ENCODE measurements at places on chromosomes 7 and 10.

- no peak for DNase-seq
Measured at GRCh38 chr7:150511048-150511447, 3.6 kb upstream of the GIMAP7 start.

DNA sequence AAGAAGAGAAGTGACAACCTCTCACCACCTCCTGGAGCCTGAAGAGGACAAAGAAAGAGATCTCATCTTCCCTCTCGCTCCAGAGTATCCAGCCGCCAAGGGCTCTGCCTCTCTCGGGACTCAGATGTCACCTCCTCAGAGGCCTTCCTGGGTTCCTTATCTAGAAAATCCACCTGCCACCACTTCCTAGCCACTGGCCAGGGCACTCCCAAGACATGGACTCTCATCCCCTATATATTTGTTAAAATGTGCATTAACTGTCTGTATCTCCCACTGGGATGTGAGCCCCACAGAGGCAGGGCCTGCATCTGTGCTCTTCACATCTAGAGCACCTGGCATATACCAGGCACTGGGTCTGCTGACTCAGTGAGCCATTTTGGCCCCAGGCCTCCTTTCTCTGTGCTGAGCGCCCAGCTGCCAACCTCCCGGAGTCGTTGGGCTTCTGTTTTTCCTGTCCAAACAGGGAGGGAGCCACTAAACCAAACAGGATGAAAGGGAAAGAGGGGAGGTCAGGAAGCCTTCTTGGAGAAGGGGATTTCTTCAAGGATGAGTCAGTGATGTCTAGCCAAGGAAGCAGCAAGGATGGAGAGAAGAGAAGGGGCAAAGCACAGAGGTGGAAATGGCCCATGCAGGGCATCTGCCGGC is 58.9 kb downstream of the KCNMA1 start:
- DNase-seq: no peak

DNA sequence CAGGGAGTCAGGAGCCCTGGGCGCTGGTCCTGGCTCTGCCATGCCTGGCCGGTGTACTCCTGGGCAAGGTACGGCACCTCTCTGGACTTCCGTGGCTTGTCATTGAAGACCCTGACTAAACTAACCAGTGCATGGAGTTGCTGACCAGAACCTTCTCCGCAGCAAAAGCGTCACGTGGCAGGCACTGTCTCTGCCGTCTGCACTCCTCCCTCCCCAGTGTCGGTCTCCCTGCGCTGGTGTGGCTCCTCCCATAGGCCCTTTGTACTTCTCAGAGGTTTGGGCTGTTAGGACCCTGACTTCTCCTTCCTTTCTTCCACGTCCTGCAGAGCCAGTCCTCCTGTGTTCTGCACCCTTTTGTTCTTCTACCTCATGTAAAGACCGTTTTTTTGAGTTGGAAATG is 100.6 kb upstream of the CREB5 start:
- no peak for DNase-seq

DNA sequence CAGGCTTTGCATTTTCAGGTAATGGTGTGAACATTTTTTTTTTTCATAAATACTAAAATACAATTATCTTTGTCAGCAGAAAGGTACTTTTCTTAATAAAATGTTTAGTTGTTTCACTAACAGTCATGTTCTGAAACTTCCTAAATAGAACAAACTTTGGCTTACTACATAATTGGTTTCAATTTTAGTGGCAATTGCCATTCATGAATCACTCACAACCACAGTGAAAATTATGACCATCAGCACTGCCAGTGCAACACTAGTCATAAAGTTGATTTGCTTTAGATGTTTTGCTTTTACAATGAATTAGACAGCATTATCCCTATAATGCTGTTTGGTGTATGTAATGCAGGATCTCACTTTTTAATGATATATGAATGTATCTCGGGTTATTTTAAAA is 297.6 kb upstream of the PLXDC2 start:
- no peak for DNase-seq

DNA sequence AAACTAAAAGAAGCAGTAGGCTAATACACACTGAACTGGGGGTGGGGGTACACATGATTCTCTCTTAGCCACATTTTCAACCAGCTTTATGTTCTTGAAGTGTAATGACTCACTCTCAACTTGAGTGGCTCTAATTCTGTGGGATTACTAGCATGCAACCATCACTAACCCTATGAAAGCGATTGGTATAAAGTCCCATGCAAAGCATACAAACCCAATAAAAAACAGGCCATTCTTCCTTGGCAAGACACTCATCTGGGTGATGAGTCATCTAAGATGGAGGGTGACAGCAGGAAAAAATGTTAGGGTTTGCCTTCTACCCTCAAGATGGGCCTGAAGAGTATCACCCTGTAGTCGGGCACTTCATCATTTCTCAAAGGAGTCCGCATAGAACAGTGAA is 14.9 kb upstream of the PON3 start:
- no peak for DNase-seq

DNA sequence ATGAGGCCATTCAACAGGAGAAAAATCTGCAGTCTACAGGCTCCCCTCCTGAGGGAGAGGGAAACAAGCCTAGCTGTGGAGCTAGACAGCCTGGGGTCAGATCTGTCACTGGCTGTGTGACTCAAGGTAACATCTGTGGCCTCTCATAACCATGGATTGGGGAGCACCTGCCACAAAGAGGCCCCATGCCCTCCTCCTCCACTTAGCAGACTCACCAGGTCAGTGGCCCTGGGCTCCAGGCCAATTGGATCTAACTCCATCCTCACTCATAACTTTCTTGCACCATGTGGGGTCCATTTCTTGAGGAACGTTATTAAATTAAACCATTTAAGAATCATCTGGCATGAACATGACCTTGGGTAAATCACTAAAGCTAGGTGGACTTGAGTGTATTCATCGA is 1.8 kb downstream of the GDF10 start:
- no peak for DNase-seq

- DNase-seq: no peak
Measured at GRCh38 chr7:113083132-113083815, 3.4 kb downstream of the GPR85 start.

GRCh38 chr7:40429826-40430225 is 295.0 kb downstream of the SUGCT start:
- no peak for DNase-seq

- peak; percentile 14 for DNase-seq
Measured at GRCh38 chr7:25949736-25950487, 202.1 kb upstream of the NFE2L3 start.

DNA sequence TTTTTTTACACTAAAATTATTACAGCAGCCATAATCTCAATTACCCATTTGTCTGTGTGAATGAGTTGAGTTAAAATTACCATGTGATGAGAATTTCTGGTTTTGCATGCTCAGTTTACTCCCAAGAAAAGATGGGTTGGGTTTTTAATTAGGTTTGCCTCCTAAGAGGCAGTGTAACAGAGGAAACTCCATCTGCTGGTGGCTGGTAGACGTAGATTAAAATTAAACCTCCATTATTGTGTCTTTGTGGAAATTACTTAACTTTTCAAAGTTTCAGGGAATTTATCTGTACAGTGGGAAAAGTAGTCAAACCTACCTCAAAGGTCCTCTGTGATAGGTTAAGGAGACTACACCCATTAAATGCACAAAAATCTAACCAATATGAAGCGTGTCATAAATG is 954.2 kb downstream of the PCDH15 start:
- DNase-seq: no peak

DNA sequence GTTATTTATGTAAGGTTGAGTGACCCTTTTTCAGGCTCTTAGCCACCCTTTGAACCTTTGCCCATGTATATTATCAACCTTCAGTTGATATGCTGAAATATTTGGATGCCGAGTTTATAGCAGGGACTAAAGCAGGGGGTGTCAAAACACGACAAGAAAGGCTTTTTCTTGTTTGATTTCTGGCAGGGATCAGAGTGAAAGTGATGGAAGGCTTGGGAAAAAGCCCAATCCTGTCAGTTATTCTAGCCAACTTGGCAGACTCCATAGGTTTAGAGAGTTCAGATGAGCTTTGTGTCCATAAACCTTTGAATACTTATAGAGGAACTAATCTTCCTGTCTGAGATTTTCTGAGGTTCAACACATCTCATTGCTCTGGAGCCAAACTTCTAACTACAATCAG is 47.5 kb downstream of the INHBA start:
- no peak for DNase-seq

- no peak for DNase-seq
Measured at GRCh38 chr7:103941976-103942375, 47.5 kb downstream of the RELN start.

DNA sequence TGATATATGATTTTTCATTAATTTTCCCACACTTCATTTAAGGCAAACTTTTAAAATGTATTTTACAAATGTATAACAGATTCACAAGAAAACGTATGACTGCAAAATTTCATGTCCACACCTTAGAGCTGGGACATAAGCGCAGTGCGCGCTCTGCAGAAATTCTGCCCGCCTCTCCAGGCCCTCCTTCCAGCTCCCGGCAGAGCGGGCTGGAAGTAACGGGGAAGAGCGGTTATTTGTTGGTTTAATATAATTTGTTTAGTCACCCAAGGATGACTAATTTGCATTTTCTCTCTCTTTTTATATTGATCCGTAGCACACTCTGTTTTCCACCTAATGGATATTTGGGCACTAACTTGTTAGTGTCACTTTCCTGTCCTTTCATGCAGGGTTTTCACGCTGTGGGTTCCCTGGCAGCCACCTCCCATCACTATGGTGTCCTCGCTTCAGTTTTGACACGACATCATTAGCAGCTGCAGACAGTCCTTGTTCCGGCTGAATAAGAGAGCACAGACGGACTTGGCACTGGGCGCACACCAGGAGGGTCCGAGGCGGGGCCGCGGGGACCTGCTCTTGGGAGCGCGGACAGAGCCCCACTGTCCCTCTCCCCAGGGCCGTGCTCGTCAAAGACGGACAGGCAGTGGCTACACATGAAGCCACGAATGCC is 129.2 kb upstream of the SEC61G start:
- no peak for DNase-seq

DNA sequence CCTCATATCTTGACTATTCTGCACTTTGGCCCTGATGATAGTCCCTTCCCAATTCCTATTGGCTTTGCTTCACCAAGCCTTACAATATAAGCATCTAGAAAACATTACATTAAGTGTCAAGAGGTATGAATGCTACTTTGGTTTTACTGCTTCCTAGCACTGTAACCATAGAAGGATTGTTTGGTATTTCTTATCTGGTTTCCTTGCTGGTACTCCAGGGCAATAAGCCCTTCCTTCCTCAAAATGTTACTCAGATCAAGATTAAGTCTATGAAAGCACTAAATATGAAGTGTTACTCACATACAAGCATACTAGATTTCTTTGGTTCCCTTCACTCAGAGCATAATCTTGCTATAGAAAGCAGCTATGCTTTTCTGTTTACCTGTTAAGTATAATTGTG is 492.5 kb downstream of the ETV1 start:
- no peak for DNase-seq

GRCh38 chr10:21742740-21743412 is 208.8 kb downstream of the MLLT10 start:
- no peak for DNase-seq

GRCh38 chr10:95314192-95314918 is 23.6 kb upstream of the PDLIM1 start:
- DNase-seq: no peak

DNA sequence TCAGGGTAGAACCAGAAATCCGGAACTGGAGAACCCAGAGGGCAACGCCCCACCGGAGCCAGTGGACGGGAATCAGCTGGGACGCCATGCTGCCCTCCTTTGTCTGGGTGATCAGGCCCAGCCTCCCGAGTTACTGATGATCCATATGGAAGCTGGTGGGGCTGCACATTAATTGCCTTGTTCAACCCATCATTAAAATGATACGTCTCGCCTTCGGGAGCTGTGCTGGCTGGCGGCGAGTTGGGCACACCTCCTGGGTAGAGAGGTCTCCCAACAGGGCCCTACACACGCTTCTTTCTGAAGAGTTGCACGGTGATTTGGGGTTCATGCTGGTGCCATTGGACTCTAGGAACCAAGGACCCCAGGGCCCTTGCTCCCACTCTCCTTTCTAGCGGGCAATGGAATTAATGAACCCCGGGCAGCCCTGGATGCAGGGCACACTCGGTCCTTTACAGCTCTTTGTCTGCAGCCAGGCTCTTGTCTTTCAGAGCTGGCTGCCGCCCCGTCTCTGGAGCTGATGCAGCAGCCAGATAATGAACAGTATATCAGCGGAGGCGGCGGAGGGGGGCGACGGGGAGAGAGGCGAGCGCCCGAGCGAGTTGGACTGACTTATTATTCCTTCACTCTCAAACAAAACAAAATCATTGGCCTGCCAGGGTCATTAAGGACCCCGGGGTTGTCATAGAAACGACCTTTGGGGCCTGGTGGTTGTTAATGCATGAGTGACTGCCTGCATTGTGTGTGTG is 412.2 kb upstream of the ZMIZ1 start:
- no peak for DNase-seq

- DNase-seq: no peak
Measured at GRCh38 chr7:33547880-33548279, 357.5 kb upstream of the BMPER start.

DNA sequence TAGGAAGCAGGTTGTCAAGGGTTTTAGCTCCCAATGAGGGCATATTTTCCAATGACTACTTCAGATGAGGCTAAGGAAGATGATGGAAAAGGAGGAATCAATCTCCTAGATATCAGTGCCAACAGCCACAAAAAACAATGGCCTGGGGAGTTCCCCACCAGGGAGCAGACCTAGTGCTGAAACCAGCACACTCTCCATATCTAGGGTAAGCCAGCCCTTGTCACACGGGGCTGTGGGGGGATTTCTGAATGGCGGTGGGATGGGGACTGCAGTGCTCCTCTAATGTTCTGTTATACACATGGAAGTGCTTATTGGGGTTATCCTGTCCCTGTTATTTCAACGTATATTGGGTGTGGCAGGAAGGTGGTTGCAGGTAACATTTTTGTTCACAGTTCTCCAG is 18.5 kb downstream of the EPC1 start:
- DNase-seq: peak; percentile 25

DNA sequence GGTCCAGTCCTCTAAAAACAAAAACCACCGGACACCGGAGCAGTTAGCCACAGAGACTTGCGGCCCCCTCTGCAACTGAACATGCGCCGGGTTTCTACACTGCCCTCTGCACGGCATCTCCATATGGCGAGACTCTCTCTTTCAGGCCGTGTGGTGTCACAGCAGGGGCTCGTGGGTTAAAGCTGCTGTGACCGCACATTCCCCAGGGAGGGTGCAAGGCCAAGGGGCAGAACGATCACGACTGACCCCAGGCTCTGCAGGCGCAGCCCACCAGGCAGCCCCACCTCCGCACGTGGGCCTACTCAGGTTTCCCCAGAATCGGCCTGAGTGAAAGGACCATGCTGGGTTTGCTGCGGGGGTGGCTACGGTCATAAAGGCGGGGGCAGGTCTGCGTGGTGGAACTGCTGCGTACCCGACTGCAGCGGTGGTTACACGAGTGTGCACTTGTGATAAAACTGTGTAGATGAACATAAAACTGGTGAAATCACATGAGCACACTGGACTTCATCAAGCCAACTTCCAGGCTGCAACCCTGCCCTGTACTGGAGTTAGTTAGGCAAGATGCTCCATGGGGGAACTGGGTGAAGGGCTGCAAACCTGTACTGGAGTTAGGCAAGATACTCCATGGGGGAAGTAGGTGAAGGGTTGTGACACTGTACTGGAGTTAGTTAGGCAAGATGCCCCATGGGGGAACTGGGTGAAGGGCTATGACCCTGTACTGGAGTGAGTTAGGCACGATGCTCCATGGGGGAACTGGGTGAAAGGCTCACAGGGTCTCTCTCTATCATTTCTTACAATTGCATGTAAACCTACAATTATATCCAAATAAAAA is 81.4 kb upstream of the PPP2R2D start:
- no peak for DNase-seq

- no peak for DNase-seq
Measured at GRCh38 chr10:72106896-72107295, 18.5 kb upstream of the SPOCK2 start.

All from activated naive CD8-positive, alpha-beta T cell treated with anti-CD3 and anti-CD28 coated beads for 36 hours (primary cell).